ENCODE measurements at places on chromosomes 11 and 22.
A peak's percentile ranks its signal among the peaks of the same experiment; 100 is the strongest.

DNA sequence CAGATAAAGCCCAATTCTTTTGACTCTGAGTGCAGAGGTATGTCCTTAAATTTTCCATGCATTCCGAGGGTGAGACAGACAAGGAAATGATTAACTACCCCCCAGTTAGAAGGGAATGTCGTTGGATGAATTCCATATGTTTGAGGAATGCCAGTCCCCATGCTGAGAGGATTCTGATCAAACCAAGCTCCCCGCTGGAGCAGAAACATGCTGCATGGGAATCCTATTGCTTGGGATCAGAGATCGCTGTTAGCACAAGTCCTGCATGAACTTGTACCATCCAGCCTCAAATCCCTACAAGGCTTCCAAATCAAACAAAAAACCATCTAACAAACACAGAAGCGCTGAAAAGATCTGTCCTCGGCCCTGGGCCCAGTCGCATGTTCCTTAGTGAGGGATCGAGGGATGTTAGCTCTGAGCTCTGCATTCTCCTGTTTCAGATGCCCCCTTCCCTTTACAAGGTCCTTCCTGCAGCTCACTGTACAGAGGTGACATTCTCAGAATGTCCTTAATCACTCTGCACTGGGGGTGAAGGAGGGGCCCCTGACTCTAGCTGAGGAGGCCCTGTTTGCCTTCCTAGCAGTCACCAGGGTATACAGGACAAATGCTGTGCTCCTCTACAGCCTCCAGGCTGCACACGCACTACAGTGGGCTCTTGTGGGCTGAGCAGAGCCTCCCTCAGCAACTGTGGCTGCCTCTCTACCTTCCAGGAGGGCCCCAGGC, 353.4 kb downstream of the TENM4 start:
- no peak for DNase-seq
- peaks cover 3% of the 10 kb centered on the region for H3K27me3 ChIP-seq
- no peaks in the 10 kb centered on the region for H3K36me3 ChIP-seq
- no peak overlapping the region for H3K4me3 ChIP-seq
- no peaks in the 10 kb centered on the region for H3K4me1 ChIP-seq

GRCh38 chr22:49224243-49224642, 603.4 kb downstream of the BRD1 start:
- DNase-seq: no peak
- peaks cover 17% of the 10 kb centered on the region for H3K27me3 ChIP-seq
- no peaks in the 10 kb centered on the region for H3K4me1 ChIP-seq
- H3K27ac ChIP-seq: no peak overlapping the region

DNA sequence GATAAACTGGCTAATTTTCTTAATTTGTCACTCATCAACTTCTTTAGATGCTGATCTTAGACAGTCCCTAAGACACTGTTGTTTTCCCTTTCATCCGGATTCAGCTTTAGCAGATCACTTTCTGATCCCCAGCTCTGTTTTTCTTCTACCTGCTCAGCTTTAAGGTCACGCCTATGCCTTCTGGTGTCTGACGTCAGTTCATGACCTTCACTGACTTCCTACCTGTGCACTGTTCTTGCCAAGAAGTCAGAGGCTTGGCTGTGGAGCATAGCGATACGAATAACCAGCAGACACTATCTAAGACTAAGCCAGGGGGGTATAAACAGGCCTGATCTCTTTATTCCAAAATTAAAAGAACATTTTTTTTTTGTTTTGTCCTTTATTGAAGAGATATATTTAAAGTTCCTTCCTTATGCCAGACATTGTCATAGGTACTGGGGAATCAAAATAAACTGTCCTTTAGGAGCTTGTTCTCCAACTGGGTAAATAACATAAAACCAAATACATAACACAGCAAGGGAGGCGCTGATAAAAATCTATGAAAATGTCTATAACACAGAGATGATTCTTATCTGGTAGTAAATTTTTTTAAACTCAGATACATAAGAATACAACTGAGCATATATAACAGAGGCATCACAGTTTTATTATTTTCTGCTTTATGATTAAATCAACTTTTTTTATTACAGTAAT, 352.2 kb upstream of the CTSC start:
- peaks cover 2% of the 10 kb centered on the region for H3K4me1 ChIP-seq
- no peak overlapping the region for H3K4me3 ChIP-seq
- H3K27ac ChIP-seq: no peak overlapping the region

DNA sequence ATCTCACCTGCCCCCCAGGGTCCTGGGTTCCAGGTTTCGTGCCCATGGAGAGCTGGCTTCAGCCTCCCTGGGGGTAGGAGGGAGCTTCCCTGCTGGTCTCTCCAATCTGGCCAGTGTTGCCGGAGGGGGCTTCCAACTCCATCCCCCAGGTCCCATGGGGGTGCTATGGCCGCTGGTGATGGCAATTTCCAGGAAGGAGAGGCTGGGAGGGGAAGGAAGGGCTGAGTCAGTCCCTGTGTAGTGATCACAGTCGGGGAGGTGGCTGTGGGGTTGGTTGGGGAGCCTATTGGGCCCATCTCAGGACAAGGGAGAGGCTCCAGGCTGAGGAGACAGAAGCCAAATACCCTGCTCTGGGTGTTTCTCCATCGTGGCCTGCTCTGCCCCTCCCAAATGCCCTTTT, 5.7 kb upstream of the CDC42EP2 start:
- H3K4me3 ChIP-seq: no peak overlapping the region
- DNase-seq: no peak
- no peaks in the 10 kb centered on the region for H3K27me3 ChIP-seq
- H3K36me3 ChIP-seq: no peaks in the 10 kb centered on the region
- peaks cover 8% of the 10 kb centered on the region for H3K4me1 ChIP-seq

- H3K4me1 ChIP-seq: no peaks in the 10 kb centered on the region
- H3K27ac ChIP-seq: no peak overlapping the region
- no peak overlapping the region for H3K4me3 ChIP-seq
- DNase-seq: no peak
- peaks cover 21% of the 10 kb centered on the region for H3K27me3 ChIP-seq
Measured at GRCh38 chr11:66933531-66933930, 24.7 kb downstream of the PC start.

DNA sequence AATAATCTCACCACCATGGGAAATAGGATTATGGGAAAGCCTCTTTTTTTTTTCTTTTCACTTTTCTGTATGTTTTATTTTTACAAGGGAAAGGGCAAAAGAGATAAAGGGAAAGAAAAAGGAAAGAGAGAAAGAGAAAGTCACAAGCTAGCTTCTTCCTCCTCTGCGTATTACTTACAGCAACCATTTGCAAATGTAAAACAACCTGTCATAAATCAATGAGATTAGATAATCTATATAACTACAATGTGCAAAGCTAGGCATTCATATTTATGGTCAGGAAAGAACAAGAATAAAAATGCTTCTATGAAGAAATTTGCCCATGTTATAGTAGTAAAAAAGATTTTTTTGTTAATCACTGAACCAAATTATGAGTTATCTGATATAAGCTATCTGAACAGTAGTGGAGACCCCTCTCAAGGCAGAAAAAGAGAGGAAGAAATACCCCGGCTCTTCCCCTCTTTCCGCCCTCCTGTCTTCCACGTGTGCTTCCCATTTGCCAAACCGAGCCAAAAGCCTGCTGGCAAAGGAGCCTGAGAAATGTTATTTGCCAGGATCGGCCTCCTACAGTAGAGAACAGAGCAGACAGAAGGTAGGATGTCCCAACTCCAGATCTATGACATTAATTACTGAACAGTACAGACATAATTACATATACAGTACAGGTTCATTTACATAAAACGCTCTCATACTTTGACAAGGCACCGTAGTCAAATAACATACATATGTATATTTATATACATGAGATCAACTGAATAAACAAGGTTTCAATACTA, 50.2 kb downstream of the ARHGAP32 start:
- no peaks in the 10 kb centered on the region for H3K27me3 ChIP-seq
- no peaks in the 10 kb centered on the region for H3K36me3 ChIP-seq

DNA sequence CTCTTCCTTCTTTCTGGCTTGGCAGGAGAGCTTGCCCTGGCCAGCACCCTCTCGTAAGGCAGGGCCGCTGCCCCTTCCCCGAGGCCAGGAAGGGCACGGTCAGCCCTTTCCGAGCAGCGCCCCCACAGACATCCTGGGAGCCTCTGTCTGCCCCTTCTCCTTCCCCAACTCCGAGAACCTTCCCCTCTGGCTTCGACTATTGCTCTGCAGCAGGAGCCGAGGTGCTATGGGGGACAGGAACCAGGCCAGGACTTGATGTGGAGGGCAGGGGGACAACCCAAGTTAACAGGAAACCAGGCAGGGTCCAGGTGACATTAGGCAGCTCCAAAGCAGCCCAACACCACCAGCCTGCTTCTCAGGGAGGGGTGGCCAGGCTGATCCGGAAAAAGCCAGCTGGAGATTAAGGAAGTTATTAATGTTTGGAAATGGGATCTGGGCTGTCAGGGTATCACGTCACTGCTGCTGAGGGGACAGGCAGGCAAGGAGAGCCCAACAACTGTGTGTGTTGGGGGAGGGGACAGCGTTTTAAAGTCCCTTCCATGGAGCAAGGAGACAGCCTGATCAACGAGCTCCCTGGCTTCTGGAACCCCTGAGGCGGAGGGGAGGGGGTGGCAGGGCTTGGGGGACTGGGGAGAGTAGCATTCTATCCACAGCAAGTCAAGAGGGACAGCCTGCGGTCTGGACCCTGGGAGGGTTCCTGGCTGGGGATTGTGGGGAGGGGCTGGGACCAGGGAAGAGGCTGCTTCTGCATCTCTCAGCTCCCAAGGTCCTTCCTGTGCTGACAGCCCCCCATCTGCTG, 27.3 kb downstream of the SYT7 start:
- no peak overlapping the region for H3K27ac ChIP-seq
- no peak for DNase-seq
- H3K4me1 ChIP-seq: peaks cover 13% of the 10 kb centered on the region

DNA sequence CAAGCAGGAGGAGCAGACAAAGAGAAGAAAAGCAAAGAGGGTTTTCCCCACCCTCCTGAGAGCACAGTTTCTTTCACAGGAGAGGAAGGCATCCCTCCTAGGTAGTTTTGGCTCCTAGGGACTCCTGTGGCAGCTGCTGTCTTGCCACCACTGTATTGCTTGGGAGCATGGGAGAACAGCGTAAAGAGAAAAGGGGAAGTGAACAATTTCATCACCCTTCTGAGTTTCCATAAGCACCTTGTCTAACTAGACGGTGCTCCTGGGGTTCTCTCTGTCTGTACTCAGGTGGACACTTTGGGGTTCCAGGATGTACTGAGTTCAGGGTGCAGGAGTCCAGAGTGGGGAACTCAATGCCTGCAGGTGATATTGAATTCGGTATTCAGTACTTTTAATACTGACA, 1430.5 kb downstream of the TBC1D22A start:
- H3K4me3 ChIP-seq: no peak overlapping the region
- H3K36me3 ChIP-seq: no peaks in the 10 kb centered on the region
- H3K4me1 ChIP-seq: no peaks in the 10 kb centered on the region
- DNase-seq: no peak

DNA sequence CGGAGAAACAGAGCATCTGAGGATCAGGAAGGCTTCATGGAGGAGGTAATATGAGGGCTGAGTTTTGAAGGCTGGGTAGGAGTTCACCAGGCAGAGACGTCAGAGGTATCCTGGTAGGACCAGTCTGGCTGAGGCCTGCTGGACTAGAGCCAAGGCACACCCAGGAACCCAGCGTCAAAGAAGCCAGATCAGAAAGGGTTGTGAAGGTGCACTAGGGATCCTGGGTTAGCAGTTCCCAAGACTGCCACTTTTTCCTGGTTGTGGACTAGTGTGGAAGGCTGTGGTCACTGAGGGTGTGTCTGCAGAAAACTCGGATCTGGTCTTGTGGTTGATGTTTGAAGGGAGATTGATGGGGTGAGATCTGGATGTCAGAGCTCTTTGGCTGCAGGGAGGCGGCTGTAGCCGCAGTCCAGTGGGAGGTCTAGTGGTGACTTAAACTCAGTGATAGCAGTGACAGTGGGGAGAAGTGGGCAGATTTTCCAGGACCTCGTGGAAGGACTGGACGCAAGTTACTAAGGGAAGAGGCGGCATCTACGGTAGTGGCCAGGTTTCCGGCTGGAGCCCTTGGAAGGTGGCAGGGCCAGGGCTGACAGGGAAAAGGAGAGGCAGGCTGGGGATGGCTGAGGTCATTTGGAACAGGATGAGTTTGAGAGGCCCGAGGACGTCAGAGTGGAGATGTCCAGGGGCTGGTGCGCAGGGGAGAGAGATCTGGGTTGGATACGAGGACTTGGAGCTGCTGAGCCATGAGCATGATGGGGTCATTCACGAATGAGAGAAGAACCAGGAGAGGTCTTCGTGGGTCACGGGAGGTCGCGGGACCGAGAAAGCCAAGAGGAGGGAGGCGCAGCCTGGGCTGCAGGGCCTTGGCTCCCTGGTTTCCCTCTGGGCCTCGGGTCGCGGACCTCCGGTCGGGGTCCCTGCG, 10.9 kb downstream of the RELA start:
- H3K36me3 ChIP-seq: peaks cover 3% of the 10 kb centered on the region
- H3K4me3 ChIP-seq: peak overlapping the region; percentile 90
- peaks cover 40% of the 10 kb centered on the region for H3K4me1 ChIP-seq
- no peak for DNase-seq
- H3K27me3 ChIP-seq: no peaks in the 10 kb centered on the region

- H3K27me3 ChIP-seq: no peaks in the 10 kb centered on the region
- H3K36me3 ChIP-seq: no peaks in the 10 kb centered on the region
- no peaks in the 10 kb centered on the region for H3K4me1 ChIP-seq
Measured at GRCh38 chr11:131418189-131418588, 47.8 kb downstream of the NTM start.

DNA sequence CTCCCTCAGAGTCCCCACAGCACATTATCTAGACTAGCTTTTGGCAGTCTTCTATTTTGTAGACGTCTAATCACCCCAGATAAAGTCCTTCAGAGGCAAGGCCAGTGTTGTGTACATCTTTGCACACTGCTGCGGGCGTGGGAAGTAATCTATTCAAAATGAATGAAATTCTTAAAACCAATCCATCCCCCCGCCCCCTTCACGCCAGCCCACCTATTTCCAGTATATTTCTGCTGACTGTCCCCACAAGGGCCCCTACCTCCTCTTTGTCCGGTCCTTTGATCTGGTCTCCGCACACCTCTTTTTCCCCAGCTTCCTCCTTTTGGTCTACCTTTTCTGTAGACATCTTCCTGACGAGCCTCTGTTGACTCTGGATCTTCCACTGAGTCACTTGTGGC, 375 bp downstream of the BSCL2 start:
- H3K36me3 ChIP-seq: no peaks in the 10 kb centered on the region
- H3K4me1 ChIP-seq: peaks cover 29% of the 10 kb centered on the region
- no peak for DNase-seq
- peak overlapping the region; percentile 97 for H3K4me3 ChIP-seq
- H3K27me3 ChIP-seq: no peaks in the 10 kb centered on the region

GRCh38 chr11:67351275-67352005, 1.9 kb downstream of the POLD4 start:
- peaks cover 47% of the 10 kb centered on the region for H3K4me1 ChIP-seq
- no peaks in the 10 kb centered on the region for H3K27me3 ChIP-seq
- peak overlapping the region; percentile 66 for H3K4me3 ChIP-seq
- H3K27ac ChIP-seq: peak overlapping the region; percentile 81
- no peaks in the 10 kb centered on the region for H3K36me3 ChIP-seq
- DNase-seq: peak; percentile 64

GRCh38 chr22:25048071-25048470, 95.6 kb downstream of the KIAA1671 start:
- peak overlapping the region; percentile 43 for H3K27ac ChIP-seq
- peaks cover 3% of the 10 kb centered on the region for H3K4me1 ChIP-seq
- no peak for DNase-seq

Data from T-helper 17 cell (primary cell).